ENCODE measurements at places on chromosomes 5 and 9.
A peak's percentile ranks its signal among the peaks of the same experiment; 100 is the strongest.

- DNase-seq = no peak
Observed at GRCh38 chr5:13763719-13764118, 180.8 kb downstream of the DNAH5 start.

DNA sequence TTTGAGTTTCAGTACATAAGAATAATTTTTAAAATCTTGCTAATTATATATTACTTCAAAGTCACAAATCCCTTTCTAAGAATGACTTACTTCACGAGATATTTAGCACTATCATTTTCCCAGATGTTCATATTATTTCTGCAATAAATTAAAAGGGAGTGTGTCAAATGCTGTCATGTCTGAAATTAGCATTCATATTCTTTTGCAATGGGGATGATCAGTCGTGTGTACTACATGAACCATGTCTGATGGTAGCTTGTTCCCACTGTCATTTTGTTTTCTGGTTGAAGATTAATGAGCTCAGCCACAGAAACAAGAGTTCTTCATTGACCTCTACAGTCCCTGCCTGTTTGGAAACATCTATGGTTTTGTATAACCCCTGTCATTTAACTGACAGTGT is 30.1 kb downstream of the OTULINL start:
- DNase-seq = no peak

GRCh38 chr9:129320575-129321285 is 142.7 kb upstream of the IER5L start:
- DNase-seq = peak; percentile 71

DNA sequence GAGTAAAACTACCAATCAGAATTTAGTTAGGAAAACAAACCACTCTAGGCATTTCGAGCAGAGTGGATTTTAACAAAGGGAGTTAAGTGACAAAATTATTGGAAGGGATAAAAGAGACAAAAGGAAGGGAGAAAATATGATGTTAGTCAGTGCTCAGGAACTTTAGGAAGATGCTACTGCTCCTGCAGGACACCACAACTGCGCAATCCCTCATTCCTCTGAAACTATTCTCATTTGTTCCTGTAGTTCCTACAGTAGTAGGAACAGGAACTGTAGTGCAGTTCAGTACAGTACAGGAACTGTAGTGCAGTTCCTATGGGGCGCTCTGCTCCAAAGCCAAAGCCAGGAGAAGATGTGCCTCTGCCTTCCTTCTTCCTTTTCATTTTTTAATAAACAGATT is 29.9 kb upstream of the MEGF10 start:
- no peak for DNase-seq

- no peak for DNase-seq
Observed at GRCh38 chr9:117677572-117677971, 26.6 kb upstream of the TLR4 start.

- no peak for DNase-seq
Observed at GRCh38 chr9:68416936-68417564, 60.6 kb downstream of the PGM5 start.

DNA sequence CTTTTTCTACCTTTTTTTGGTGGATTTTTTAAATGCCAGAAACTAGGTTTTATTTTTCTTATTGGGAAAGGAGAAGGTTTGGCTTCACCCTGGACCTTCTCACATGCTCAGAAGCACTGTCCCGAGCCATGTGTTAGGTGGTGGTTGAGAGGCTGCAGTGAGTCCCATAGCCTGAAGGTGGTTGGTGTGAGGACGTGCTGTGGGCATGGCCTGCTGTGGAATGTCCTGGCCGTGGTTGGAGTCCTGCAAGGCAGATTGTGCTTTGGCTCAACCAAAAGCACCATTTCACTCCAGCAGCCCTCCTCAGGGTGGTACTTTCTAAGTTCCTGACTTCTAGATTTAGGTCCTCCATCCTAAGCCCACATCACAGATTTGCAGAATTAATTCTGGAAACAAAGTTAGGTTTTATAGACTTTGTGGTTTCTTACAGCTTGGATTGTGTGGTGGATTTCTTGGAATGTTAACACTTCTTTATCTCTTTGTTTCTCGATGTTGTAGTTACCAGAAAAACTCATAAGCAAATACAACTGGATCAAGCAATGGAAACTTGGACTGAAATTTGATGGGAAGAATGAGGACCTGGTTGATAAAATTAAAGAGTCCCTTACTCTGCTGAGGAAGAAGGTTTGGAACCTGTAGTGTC is 22.6 kb downstream of the OTULIN start:
- no peak for DNase-seq

DNA sequence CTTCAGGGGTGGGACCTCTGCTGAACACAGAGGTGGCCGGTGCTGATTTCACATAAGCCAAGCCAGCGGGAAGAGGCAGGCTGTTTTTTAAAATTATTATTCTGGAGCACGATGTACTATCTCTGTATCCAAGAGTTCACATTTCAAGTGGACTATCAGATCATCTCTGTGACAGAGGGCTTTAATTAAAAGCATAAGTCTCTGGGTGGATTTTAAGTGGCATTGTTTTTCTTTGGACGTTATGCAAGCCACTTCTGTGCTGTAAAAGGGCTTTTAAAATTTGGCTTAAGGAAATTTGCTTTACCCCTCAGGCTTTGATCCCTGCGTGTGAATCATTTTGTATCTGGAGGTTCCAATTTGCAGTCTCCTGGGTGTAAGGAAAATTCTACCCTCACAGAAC is 124.7 kb downstream of the PALM2AKAP2 start:
- DNase-seq = no peak

DNA sequence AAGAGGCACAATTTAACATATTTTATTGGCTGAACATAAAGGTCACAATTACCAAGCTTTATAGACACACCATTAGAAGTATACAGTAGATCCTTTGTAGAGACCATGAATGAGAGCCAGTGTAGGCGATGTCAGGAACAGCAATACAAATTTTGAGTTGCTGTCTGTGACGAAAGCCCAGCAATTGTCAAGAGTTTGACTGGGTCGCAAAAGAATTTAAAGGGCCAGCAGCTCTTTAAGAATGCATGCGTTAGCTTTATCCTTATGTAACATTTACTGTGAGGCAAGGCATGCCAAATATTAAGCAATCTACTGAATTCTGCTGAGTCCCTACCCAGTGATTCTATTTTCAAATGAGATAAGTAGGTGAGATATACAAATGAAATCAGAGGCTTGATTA is 236.9 kb downstream of the ARRDC3 start:
- no peak for DNase-seq

Data from GM04503 (cell line).